Activated B cell treated with CpG ODN at 0.5 μM for 24 hours (primary cell): ENCODE measurements at places on chromosomes 5 and 9. TPM values are rescaled to one million over a fixed set of nuclear protein-coding genes. Genes with fewer than 3 reads are reported as not detected.

MARCHF3 gene
- 21.9 and 22.8 TPM in 2 replicates for total RNA-seq

TAS2R1 gene
- total RNA-seq = not detected in 2 replicates

GRCh38 chr5:158380661-158381060, 521.7 kb upstream of the CLINT1 start:
- no peak overlapping the region for H3K4me3 ChIP-seq
- no peak for DNase-seq
- H3K27me3 ChIP-seq = no peaks in the 10 kb centered on the region
- H3K4me1 ChIP-seq = peaks cover 12% of the 10 kb centered on the region
- H3K36me3 ChIP-seq = peaks cover 2% of the 10 kb centered on the region

- peaks cover 3% of the 10 kb centered on the region for H3K36me3 ChIP-seq
- peaks cover 37% of the 10 kb centered on the region for H3K4me1 ChIP-seq
- no peak overlapping the region for H3K27ac ChIP-seq
- H3K27me3 ChIP-seq = no peaks in the 10 kb centered on the region
- DNase-seq = no peak
- no peak overlapping the region for H3K4me3 ChIP-seq
Measured at GRCh38 chr9:85727500-85727899, 14.3 kb downstream of the AGTPBP1 start.

- no peak overlapping the region for H3K27ac ChIP-seq
- H3K4me3 ChIP-seq = no peak overlapping the region
- no peaks in the 10 kb centered on the region for H3K4me1 ChIP-seq
- peaks cover 8% of the 10 kb centered on the region for H3K27me3 ChIP-seq
- DNase-seq = no peak
Measured at GRCh38 chr5:107501965-107502675, 168.6 kb downstream of the EFNA5 start.

DNA sequence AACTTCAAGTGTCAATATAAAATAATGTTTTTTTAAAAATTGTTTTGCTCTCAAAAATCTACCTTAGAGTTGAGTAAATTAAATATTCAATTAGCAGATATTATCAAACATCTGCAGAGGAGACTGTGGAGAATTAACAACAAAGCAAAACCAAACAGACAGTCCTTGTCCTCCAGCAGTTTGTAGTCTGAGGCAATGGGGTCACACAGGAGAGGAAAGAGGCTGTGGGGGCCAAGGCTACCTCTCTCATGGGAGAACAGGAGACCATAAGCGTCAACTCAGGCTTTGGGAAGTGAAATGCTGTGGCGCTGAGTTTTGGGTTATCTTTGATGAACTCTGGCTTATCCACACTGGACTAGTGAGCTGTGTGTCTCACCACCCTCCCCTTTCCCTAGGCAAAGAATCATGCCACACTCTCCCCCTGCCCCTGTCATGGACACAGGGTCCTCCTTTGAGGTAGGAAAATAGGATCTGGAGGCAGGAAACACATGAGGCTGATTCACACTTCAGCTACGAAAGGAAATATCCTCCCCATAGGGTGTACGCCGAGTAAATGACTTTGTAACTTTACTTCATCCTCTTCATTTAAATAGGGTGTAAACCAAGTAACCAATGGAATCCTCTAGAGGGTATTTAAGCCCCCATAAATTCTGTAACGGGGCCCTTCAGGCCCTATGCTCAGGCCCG, 152.7 kb downstream of the FSTL4 start:
- H3K27ac ChIP-seq = no peak overlapping the region
- H3K4me1 ChIP-seq = no peaks in the 10 kb centered on the region
- H3K27me3 ChIP-seq = no peaks in the 10 kb centered on the region
- no peak overlapping the region for H3K4me3 ChIP-seq

DNA sequence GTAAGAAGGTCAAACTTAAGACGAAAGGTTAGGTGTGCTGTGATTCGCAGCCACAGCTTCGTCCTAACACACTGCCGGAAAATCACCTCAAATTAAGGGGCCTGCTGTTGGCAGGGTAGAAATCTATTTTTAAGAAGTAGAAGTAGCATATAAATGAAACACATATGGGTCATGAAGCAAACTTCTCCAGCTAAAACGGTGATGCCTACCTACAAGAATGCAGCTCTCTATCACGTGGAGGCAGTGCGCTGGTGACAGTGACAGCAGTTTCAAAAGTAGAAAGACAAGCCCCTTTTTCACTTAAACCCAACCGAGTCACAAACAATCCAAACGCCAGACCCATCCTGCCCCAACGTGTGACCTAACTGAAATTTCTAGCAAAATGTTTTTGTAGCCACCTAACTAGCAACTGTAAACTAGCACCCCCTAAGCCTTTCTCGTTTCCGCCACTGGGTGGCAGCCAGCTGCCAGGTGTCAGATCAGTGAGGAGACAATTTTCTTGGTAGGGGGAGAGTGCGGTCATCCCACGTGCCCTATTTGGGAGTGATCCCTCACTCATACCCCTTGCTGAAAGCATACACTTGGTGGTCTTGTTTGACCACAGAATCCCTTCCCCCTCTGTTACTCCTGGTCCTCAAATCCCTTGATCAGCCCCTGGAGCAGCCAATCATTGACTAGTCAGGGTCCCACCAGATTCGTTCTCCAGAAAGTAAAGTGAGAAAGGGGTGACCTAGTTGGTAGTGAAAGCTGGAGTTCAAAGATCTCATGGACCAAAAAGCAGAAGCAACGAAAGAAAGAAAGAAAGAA, 71.8 kb upstream of the MAMDC2 start:
- no peaks in the 10 kb centered on the region for H3K4me1 ChIP-seq
- DNase-seq = peak; percentile 17
- peaks cover 16% of the 10 kb centered on the region for H3K27me3 ChIP-seq
- no peak overlapping the region for H3K4me3 ChIP-seq
- H3K36me3 ChIP-seq = no peaks in the 10 kb centered on the region

- no peak for DNase-seq
- H3K4me1 ChIP-seq = peaks cover 65% of the 10 kb centered on the region
- H3K27ac ChIP-seq = no peak overlapping the region
- no peak overlapping the region for H3K4me3 ChIP-seq
- no peaks in the 10 kb centered on the region for H3K27me3 ChIP-seq
Measured at GRCh38 chr5:139584137-139584536, 23.0 kb downstream of the UBE2D2 start.

DNA sequence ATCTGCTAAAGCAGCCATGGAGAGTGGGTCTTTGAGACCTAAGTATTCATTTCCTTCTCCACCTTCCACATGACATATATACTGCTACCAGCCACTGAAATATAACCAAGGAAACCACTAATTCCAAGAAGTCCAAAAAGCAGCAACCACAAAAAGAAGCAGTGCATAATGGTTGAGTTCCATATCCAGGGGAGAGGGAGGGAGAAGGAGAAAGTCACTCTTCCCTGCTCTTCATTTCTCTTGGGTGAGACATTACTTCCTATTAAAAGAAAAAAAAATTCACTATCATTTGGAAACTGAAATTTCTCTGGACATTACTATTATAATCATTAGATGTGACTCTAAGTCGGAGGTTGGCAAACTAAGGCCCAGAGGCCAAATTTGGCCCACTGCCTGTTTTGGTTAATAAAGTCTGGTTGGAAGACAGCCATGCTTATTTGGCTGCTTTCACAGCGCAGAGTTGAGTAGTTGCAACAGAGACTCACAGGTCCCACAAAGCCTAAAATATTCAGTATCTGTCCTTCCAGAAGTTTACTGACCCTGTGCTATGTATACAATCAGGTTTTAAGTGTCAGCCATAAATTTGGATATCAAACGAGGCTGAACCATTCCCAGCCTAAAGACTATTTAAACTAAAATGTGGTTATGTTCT, 168.6 kb downstream of the MPDZ start:
- H3K36me3 ChIP-seq = no peaks in the 10 kb centered on the region
- DNase-seq = no peak
- H3K4me1 ChIP-seq = no peaks in the 10 kb centered on the region
- no peak overlapping the region for H3K4me3 ChIP-seq
